SK-MEL-5 (cell line): ENCODE measurements at places on chromosomes 7 and 10.

- DNase-seq: no peak
These were observed 211.5 kb upstream of the SH2B2 start for GRCh38 chr7:102075126-102075525.

GRCh38 chr7:945556-946255 lies 8.8 kb downstream of the ADAP1 start:
- no peak for DNase-seq

DNA sequence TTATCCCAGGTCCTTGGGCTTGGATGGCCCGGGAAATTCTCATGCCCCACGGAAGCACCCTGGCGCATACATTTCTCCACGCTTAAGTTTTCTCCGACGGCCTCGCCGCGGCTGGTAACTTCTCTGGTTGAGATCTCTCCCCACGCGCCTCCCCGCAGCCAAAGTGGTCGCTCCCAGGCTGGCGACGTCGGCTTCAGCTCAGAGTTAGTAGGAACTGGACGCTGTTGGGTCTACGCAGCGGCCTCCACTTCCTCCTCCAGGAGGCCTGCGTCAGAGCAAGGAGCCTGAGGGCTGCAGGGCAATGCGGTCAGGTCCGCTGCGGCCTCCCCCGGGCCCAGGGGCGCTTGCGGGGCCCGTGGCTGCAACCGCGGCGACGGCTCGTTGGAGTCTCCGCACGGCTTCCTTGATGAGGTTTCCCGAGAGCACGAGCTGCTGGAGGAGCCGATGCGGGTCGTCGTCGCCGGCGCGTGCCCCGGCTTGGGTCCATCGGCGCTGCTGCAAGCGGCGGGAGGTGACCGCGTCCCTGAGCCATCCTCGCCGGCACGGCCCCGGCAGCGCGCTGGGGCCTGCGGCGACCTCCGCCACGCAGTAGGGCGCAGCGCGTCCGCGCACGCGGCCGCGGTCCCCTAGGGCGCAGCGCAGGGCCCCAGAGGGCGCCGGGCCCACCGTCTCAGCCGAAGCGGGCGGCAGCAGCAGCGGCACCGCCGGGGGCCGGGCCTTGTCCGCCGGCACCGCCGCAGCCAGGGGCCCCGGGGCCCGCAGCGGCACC lies 744 bp downstream of the FRAT2 start:
- DNase-seq: peak; percentile 38

GRCh38 chr10:126124668-126125349 lies 228.4 kb downstream of the FANK1 start:
- DNase-seq: no peak

DNA sequence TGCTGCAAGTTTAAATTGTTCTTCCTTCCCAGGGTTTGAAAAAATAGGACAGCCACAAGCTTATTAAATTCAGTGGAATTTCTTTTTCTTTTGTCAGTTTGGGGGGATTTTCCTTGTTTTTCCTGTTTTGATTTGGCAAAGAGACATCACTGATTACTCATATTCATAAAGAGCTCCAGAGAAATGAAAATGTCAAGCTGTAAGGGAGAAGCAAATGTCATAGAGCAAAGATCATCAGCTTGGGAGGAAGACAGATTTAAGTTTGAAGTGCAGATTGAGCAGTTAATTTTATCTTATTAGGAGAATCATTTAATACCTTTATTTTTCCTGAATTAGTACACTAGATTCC lies 255.8 kb upstream of the PHYHIPL start:
- DNase-seq: no peak

- no peak for DNase-seq
These were observed 212.8 kb downstream of the IPMK start for GRCh38 chr10:58054881-58055280.

DNA sequence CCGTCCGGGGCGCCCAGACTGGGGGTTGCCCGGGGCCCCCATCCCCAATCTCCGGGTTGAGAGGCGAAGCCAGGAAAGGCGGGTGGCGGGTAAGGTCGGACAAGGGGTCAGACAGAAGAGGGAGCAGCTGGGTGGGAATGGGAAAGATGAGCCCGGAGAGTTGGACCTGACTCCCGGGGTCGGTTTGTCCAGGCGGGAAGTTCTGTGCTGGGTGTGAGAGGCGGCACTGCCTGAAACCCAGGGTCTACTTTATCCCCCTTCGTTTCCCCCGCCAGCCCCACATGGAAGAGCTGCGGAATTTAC lies 675 bp downstream of the SLC4A2 start:
- no peak for DNase-seq

- no peak for DNase-seq
These were observed 5.4 kb downstream of the FERD3L start for GRCh38 chr7:19139706-19140327.

DNA sequence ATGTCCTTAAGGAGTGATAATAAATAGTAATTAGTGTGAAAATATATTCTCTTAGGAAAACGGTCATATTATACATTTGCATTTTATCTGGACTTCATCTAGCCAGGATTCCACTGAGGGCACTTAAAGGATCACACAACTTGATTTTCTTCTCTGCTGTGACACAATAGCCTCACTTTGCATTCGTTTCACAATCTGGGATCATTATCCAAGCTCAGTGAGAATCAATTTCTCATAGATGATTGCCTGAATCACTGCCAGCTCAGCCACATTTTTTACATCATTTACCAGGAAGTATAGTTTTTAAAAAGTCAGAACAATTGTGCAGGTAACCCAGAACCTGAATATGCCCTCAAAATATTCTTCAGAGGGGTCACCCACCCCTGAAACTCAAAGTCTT lies 68.9 kb downstream of the PTPRZ1 start:
- no peak for DNase-seq

GRCh38 chr7:37970211-37970610 lies 49.8 kb downstream of the EPDR1 start:
- no peak for DNase-seq

DNA sequence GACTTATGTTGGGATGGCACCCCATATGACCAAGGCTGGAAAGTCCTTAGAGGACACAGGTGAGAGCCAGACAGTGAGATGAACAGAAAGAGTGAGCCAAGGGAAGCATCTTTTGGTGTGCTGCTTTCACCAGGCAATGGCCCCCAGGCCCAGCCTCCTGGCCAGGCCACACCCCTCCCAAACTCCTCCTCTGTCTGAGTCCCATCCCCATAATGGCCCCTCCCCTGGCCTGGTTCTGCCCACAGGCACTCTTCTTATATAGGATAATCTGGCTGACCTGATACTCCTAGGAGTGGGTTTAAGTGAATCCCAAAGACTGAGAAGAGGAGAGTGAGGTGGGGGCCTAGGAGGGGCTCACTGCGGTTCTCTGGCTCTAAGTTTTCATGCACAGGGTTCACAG lies 252.5 kb downstream of the RPS24 start:
- no peak for DNase-seq

DNA sequence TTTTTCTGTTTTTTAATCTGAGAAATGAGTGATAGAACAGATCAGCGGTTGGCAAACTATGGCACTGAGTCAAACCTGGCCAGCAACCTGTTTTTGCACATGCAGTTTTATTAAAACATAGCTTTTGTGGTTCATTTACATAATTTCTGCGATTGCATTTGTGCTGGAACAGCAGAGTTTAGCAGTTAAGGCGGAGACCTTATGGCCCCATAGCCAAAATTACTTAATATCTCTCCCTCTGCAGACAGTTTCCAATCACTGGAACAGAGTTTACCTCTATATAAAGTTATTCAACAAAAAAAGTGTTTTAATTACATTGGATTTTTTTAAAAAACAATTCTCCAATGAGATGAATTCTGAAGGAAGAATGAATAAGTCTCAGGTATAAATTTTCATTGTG lies 212.1 kb downstream of the DGKB start:
- no peak for DNase-seq

- no peak for DNase-seq
These were observed 140.5 kb downstream of the MAD1L1 start for GRCh38 chr7:2092279-2092678.

- no peak for DNase-seq
These were observed 181.9 kb downstream of the CALN1 start for GRCh38 chr7:72230281-72230680.

- no peak for DNase-seq
These were observed 59.5 kb upstream of the ACSM6 start for GRCh38 chr10:95134490-95134889.

DNA sequence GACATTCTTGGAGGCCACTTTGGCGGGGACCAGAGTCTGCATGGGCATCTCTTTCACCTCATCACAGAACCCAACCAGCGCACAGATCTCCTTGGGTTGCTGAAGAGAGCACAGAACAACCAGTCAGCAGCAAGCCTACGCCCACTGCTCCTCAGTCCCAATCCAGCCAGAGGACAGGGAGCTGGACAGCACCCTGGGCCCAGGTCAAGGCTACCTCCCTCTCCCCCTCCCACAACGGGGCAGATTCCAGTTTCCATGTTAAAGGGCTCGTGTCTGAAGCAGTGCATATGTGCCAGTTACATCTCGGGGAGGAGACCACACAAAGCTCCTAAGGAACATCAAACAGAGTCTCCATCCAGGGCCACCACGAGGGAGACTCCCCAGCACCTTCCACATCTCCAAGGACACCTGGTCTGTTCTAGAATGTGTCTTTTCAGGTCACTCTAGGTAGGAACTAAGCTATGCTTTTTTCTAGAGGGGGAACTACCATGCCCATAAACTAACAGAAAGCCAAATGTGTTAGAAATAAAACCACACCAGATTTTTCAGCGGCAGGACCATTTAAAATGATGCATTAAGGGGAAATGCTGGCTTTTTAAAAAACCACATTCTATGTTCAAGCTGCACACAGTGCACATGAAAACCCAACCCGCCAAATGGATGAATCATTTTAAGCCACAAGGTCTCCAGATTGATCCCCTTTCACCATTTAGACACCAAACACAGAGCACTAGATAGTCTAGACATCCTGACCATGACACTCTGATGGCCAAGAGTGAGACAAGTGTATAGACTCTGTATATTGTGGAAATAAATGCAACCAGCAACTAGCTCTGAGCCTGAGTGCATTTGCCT lies 28.9 kb downstream of the PSAP start:
- DNase-seq: no peak

DNA sequence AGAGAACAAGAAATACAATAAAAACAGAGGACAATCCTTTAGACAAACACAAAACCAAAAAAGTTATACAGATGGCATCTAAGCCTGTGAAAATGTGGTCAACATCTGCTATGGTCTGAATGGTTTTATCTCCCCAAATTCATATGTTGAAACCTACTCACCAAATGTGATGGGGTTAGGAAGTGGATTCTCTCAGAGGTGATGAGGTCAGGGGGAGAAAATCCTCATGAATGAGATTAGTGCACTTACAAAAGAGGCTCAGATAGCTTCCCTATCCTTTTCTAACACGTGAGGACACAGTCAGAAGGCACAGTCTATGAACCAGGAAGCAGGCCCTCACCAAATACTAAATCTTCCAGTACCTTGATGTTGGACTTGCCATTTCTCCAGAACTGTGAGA lies 147.8 kb upstream of the GPR22 start:
- peak; percentile 14 for DNase-seq

GRCh38 chr10:85623342-85623741 lies 743.3 kb downstream of the GRID1 start:
- no peak for DNase-seq

- DNase-seq: no peak
These were observed 33.6 kb downstream of the C7orf25 start for GRCh38 chr7:42878303-42878702.

- no peak for DNase-seq
These were observed 280.2 kb downstream of the GRM8 start for GRCh38 chr7:126972571-126972970.

- no peak for DNase-seq
These were observed 9.6 kb downstream of the KAZALD1 start for GRCh38 chr10:101071267-101071884.

GRCh38 chr10:102225646-102226541 lies at the start of gene ELOVL3:
TSS of gene ELOVL3 (plus strand) at chr10:102226299. CDS start at chr10:102226549, 250 bp downstream.
- DNase-seq: peak; percentile 90

GRCh38 chr10:69645296-69646184 lies 15.5 kb downstream of the FAM241B start:
- DNase-seq: no peak

GRCh38 chr10:112649006-112649821 lies 202.2 kb downstream of the VTI1A start:
- DNase-seq: no peak

- DNase-seq: no peak
These were observed 79.3 kb upstream of the AGBL3 start for GRCh38 chr7:134907000-134907399.

GRCh38 chr10:93245779-93246178 lies 172.1 kb downstream of the CYP26A1 start:
- no peak for DNase-seq

DNA sequence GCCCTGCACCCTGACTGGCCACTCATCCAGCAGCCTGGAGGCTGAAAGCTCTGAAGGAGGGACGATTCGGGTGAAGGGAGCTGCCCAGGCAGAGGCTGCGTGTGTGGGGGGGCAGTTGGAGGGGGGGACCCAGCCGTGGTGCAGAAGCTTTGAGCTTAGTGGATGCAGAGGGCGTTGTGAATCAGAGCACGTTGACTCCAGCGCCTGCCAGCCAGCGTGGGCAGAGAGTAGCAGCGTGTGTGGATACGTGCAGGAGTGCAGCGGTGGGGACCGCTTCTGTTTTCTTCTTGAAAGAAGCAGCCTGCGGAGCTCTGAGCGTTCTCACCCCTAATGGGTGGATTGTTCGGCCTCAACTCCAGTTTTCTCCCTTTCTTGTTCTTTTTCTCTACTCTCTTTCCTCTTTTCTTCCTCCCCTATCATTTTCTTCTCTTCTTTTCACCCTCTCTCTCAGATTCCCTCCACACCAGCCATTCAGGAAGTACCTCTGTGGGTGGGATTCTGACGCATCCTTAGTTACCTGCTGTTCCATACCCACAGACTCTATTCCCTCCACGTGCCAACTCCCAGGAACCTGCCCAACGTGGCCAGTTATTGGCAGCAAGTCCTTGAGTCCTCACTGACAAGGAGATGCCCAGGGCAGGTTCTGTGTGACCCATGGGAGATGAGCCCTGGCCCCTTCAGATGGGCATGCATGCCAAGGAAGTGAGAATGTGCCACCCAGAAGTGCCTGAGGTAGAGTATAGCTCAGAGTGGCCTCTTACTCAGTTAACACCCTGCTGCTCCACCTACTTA lies 47.4 kb downstream of the SORCS3 start:
- no peak for DNase-seq

- no peak for DNase-seq
These were observed 152.6 kb upstream of the PRR15 start for GRCh38 chr7:29410996-29411395.
